Calu3 (cell line): ENCODE measurements at places on chromosomes 7 and 10. TPM values are rescaled to one million over a fixed set of nuclear protein-coding genes. Genes with fewer than 3 reads are reported as not detected.

GRCh38 chr10:47359101-47359500 is 10.9 kb downstream of the RBP3 start:
- no peak for DNase-seq

DNA sequence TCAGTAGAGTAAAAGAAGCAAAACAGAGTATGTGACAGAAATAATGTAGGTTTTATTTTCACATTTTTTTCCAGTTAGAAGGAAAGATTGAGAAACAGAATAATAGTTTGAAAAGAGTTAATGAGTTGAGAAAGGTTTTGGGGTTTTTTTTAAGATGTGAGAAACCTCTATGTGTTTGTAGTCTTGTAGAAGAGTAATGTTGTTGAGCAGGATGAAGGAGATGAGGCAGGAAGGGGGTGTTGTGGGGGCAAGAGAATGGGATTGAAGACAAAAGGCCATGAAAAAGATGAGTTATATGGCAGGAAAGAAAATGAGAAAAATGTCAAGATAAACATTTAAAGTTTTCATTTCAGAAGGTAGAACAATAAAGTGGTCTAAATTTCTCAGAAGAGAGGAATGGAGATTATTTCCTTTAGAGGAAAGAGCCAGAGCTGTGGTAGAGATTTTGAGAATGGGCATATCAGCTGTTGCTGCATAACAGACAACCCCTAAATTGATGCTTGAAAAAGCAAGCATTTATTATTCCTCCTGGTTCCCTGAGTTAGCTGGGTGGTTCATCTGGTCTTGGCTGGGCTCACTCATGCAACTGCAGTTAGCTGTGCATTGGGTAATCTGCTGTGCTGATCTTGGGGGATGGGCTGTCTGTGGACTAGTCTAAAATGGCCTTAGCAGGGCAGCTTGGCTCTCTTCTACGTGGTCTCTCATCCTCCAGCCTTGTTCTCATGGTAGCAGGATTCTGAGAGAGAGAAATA is 27.1 kb downstream of the PCGF5 start:
- DNase-seq: no peak

GRCh38 chr7:129612112-129613015 is 844 bp downstream of the NRF1 start:
- peak; percentile 28 for DNase-seq

Gene PNLIPRP3
- total RNA-seq: not detected in 2 replicates

Gene ABCB1
- total RNA-seq: 5.7 and 15.8 TPM in 2 replicates
